ENCODE measurements at places on chromosomes 16 and 17.

GRCh38 chr16:84761448-84762368 lies 58.1 kb upstream of the CRISPLD2 start:
- no peak for DNase-seq

DNA sequence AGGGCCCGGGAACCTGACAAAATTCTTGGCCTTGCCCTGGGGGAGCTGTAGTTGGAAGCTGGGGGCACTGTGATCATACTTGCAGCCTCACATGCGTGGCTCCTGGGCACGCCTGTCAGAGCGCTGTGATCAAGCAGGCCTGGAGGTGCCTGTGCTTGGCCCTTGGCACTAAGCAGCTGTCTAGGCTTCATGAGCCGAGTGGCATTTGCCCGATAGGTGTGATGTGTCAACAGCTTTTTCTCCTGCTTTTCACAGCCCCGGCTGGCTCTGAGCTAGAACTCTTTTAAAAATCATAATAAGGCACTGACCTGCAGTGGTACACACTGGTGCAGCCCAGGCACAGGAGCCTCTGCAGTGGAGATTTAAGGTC lies 113.8 kb downstream of the SOCS1 start:
- DNase-seq, result no peak

DNA sequence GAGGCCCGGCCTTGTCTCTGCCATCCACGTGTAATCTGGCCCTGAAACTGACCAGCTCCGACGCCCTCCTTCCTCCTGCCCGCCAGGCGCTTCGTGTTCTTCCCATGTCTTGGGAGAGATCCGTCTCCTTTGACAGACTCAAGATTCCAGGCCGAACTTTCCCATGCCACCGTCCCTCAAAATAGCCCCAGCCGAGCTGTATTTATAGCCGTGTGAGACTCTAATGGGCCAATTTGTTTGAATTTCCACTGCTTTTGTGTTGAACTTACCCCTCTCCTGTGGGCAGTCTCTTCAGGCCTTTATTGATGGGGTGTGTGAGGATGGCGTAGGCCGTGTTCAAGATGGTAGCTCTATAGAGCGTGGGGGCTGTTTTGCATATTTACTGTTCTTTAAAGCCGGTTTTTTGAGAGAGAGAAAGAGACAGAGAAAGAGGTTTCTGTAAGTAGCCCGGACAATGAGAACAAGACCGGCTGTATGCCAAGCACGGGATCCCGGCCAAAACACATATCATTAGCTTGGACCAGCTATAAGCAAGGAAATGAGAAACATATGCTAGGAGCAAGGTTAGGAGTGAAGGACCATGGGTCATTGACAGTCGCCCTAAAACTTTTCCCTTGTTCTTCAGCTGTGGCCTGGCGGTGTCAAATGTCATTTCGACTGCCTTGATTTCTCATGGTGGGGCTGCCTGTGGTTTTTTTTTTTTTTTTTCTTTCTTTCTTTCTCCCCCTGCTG lies 124.5 kb upstream of the ZFHX3 start:
- no peak for DNase-seq

GRCh38 chr17:77404812-77405581 lies 264.2 kb downstream of the SEC14L1 start:
- DNase-seq, result peak; percentile 93

Measured in GM13977 (cell line).